GM23338 (cell line): ENCODE measurements at places on chromosomes 12 and 14. TPM values are rescaled to one million over a fixed set of nuclear protein-coding genes. Genes with fewer than 3 reads are reported as not detected.

The DIP2B gene
- 35.0 and 36.4 TPM in 2 replicates for total RNA-seq

- H3K4me3 ChIP-seq, result no peak overlapping the region
- no peaks in the 10 kb centered on the region for H3K27me3 ChIP-seq
- no peaks in the 10 kb centered on the region for H3K4me1 ChIP-seq
- peaks cover 47% of the 10 kb centered on the region for H3K36me3 ChIP-seq
- H3K27ac ChIP-seq, result no peak overlapping the region
- no peak for DNase-seq
These were observed 11.0 kb downstream of the FKBP3 start for GRCh38 chr14:45123271-45123670.

The NEUROD4 gene
- 0.07 TPM in 1 of 2 replicates, not detected in the other for total RNA-seq

- no peaks in the 10 kb centered on the region for H3K27me3 ChIP-seq
- H3K36me3 ChIP-seq, result no peaks in the 10 kb centered on the region
- DNase-seq, result no peak
- no peak overlapping the region for H3K4me3 ChIP-seq
- H3K27ac ChIP-seq, result no peak overlapping the region
These were observed 413.0 kb downstream of the AEBP2 start for GRCh38 chr12:19852100-19852855.
